ENCODE measurements at places on chromosomes 6 and 20.
A peak's percentile ranks its signal among the peaks of the same experiment; 100 is the strongest.

- peak; percentile 20 for DNase-seq
Measured at GRCh38 chr20:61120595-61121515, 131.2 kb upstream of the CDH4 start.

DNA sequence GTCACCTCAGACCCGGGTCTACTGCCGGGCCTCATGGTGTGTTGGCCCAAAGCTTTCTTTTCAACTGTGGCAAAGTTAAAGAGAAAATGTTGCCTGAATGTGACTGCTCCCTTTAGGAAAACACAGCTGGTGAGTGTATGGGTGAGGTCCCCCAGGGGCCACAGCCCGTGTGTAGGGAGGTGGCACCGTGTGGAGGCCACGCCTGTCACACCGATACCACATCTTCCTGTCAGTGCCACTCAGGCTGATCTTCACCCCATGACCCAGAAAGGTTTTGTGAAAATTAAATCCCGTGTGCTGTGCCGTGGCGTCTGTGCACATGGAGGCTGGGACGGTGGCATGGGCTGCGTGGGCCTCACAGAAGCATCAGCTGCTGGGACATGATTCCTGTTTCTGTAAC, 10.7 kb upstream of the ADRM1 start:
- no peak for DNase-seq

DNA sequence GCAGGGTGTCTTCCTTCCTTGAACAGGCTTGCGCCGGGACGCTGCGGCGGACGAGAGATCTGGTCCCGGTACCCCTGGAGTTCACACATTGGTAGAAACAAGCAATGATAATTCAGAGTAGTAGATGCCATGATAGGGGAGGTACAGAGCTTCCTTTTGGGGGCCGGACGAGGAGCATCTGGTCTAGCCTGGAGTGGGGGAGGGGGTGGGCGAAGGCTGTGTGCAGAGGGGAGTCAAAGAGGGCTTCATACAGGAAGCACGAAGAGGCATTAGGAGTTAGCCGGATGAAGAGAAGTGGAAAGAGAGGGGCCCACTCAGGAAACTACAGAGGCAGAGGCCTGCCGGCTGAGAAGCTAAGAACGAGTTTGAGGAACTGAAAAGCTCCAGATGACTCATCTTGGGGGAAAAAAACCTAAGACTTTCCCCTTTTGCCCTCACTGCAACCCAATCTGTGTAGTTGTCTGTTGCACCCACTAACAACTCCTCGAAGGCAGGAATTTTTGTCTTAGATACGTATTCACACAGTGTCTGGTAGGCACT, 611 bp downstream of the CNPY3 start:
- peak; percentile 30 for DNase-seq

DNA sequence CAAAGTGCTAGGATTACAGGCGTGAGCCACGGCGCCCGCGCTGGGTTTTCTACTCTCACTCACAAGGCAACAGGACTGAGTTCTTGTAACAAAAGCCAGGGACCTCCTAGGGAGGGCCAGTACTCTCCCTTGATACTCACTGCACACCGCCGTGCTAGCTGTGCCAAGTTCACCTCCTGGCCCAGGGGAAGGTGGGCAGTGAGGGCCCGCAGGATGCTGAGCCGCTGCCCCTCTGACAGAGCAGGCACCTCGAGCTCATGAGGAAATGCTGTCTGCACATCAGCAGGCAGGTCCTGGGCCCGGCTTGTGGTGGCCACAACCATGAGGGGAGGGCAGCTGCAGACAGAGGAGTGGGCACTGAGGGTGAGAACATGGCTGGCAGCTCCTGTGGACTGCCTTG, 6.7 kb downstream of the GNMT start:
- DNase-seq = no peak

DNA sequence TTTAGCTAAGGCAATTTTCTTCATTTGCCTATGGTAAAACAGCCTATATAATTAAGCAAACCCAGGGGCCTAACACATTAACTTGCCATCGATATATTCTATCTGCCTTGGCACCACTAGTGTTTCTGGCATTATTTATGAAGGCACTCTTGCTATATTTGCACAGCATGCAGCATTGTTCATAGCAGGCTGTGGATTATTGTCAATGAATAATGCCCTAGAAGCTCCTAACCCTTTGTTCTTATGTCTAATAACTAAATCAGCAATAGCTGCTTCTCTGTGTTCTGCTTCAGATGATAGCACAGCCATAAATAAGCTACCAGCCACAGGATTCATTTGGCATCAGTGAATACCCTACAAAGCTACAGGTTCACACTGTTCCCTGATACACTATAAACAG, 254.8 kb upstream of the STXBP5 start:
- no peak for DNase-seq

DNA sequence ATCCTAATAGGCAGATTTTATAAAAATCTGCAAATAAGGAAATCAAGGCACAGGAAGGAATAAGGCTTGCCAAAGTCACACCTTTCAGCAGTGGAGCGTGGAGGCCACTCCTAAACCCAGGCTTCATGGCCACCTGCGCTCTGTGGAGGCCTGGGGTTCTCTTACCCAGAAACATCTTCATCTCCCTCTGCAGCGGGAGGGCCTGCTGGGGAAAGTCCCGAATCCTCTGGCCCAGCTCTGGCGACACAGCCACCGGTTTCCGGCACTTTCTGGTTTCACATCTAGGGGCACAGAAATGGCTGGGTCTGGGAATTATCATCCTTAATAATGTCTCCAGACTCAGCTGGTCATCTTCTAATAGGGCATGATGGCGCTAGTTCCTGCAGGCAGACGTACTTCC, 4.2 kb downstream of the TRIM10 start:
- DNase-seq = no peak

DNA sequence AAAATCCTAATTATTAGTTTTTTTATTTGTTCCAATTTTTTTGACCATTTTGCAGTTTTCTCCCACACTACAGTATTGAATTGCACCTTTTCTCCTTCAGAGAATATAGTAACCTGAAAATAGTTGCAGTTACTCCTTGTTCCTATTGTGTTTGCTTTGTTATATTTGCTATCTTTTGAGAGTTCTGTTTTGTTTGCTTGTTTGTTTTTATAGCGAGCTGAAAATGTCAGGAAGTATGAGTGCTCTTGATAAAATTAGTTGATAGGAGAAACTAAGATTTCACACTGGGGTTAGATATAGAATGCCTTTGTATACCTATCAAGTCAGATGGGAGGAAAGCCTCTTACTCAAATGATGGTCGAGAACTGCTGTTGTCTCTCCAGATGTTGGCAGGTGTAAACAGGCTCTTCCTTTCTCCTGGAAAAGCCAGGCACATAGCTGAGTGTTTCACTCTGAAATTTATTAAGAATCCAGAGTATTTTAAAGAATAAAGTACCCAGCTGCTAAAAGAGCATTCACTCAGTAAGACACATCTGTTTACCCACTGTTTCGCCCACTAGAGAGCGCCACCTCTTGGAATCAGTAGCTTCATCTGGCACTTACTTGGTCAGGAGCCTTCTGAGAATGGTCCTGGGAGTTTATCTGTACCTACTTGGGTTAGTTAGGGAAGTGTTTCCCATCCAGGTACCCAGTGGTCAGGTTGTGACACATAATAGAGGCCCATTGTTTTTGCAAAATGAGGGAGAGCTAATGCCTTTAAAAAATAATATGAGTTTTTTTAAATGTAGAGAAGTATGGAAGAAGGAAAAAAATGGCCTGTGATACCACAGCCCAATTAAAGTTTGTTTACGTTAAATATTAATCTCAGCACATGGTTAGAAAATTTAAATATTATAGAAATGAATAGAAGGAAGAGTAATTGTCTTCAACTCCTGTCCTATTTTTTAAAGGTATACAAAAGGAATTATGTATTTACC, 11.2 kb downstream of the NT5DC1 start:
- no peak for DNase-seq

GRCh38 chr6:120378582-120379220, 955.6 kb downstream of the TBC1D32 start:
- no peak for DNase-seq

DNA sequence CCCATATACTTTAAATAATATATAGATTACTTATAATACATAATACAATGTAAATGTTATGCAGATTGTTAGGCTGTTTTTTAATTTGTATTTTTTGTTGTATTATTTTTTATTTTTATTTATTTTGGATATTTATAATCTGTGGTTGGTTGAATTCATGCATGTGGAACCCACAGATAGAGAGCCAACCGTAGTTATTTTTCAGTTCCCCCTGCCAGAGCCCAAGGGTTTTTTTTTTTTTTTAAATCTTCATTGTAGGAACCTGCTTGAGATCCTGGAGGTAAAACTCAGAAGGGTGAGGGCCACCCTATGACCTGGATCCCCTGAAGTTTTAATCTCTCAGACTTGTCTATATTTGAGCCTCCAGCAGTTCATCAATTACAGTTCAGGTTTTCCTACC, 133.2 kb downstream of the B3GAT2 start:
- DNase-seq = no peak

- no peak for DNase-seq
Measured at GRCh38 chr6:22612236-22612635, 42.9 kb downstream of the HDGFL1 start.

DNA sequence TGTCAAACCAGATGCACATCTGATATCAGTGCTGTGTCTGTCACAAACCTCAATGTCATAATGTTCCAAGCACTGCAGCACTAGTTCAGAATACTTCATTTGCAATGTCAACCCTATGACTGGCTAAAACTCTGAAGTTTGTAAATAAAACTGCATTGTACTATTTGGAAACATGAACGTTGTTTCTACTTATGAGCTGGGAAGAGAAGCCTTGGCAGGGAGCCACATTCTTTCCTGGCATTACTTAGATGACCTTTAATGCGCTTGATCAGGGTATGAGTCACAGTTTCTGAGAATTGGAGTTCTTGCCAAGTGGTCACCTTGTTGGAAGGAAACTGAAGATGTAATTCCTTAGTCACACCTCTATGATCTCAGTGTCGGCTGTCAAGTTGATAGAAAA, 664.8 kb upstream of the MMS22L start:
- peak; percentile 86 for DNase-seq

GRCh38 chr6:144149894-144150709, at the start of gene STX11:
STX11 (plus strand) TSS chr6:144150517; CDS start chr6:144186628, 36,111 bp downstream.
- DNase-seq = peak; percentile 58

DNA sequence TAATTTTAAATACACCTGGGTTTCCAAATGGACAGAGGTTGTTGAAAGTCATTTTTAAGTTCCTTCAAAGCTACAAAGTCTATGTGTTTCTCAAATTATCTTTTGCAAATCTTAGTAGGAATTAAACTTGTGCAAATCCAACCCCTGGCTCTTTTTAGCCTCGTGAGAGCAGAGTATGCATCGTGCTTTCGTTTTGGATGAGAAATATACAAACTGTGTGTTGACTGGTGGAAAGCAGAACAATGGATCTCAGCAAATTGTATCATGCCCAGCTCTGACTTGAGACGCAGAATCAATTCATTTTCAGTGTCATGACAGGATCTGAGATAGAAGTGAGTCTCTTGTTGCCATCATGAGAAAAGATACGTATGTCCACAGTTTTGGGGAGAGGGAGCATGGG, 542.4 kb upstream of the FLRT3 start:
- DNase-seq = no peak

DNA sequence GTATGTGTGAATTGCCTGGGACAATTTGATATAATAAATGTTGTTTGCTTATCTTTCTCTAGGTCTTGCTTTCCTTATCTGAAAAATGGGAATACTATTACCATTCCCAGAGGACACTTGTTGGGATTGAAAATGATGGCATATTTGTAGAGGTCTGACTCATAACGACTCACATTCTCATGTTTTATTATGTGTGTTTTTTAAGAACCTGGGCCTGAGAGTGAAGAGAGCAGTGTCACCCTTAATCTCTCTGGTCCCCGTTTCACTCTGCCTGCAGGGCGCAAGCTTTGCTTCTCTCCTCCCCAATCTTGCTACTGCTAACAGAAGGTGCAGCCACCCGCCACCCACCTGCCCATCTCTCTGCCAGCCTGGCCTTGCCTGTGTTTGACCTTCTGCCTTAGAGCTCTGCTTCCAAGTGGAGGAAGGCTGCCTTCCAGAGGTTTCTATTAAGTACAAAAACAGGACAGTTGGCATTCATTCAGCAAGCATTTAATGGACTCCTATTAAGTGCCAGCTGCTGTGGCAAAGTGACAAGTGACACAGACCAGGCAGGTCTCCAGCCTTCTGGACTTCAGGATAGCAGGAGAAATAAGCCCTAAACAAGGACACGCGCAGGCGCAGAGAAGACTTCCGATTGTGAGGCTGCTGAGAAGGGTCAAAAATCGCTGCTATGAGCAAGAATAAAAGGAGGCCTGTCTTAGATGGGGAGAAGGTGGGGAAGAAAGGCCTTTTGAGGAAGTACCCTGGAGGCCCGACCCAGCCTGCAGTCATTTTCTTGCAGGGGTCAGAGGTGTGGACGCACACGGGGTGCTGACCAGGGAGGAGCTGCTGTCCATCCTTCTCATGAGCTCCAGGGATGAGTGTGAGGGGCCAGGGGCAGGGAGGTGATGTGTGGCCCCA, 112.5 kb downstream of the JPH2 start:
- no peak for DNase-seq

- DNase-seq = no peak
Measured at GRCh38 chr20:34343458-34344211, 19.4 kb upstream of the ITCH start.

- no peak for DNase-seq
Measured at GRCh38 chr6:159172091-159172491, 2.9 kb downstream of the FNDC1 start.

Data from mucosa of gallbladder (tissue), 1 donor.